T-cell (primary cell): ENCODE measurements at places on chromosomes 12 and 14. TPM values are rescaled to one million over a fixed set of nuclear protein-coding genes. Genes with fewer than 3 reads are reported as not detected.

DNA sequence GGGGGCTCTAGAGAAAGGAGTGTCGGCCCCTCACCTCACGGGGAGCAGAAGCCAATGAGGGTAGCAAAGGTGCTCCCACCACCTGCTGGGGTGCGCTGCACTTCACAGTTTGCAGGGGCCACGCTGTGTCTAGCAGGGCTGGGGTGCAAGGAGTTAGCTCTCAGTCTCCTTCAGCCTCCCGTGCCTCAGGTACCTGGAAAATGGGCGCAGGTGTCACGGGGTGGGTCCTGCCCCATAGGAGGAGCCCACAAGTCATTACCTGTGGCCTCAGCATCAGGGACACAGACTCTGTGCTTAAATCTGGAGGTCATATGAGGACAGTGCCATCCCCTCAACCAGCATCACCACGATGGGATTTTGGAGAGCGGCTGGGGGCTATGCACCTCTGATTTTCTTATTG lies 326.7 kb downstream of the ADGRD1 start:
- no peak for DNase-seq
- no peaks in the 10 kb centered on the region for H3K27me3 ChIP-seq
- no peak overlapping the region for H3K27ac ChIP-seq
- H3K4me1 ChIP-seq, result no peaks in the 10 kb centered on the region

DNA sequence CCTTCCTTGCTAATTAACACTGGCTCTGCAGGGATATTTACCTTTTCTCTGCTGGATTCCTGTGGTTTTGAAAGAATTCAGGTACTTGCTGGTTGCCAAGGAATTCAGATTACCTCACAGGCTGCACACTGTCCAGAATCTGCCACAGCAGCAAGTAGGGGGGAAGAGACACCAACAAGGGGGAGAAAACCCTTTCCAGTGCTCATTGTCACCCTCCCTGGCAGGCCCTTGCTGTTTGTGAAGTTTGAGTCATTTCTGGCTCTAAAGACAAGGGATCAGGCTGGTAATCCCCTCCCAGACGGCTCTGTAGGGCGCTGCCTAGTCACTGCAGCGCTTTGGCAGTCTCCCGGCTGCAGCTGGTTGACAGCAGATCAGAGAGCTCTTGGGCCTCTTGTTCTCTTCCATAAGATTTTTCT lies 50.8 kb downstream of the TTLL5 start:
- H3K36me3 ChIP-seq, result peaks cover 8% of the 10 kb centered on the region
- no peak overlapping the region for H3K27ac ChIP-seq
- H3K4me1 ChIP-seq, result no peaks in the 10 kb centered on the region

DNA sequence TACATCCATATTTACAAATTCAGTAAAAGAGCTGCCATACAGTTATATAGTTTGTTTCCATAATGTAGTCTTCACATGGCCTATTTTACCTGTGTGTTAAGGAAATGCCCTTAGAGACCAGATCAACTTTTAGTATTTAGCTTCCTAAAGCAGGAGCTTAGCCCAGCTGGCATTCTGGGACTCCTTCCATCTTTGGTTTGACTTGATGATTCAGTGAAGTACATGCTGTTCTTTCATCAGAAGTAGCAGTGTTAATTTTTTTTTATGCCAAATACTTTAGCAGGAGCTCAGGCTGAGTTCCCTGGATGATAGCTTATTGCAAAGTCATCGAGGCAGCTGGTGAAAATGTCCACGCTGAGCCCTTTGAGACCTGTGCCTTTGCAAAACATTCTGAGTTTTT lies 101.0 kb downstream of the FOXG1 start:
- H3K4me3 ChIP-seq, result no peak overlapping the region
- no peak overlapping the region for H3K27ac ChIP-seq
- H3K4me1 ChIP-seq, result no peaks in the 10 kb centered on the region
- H3K27me3 ChIP-seq, result no peaks in the 10 kb centered on the region
- DNase-seq, result no peak

GRCh38 chr14:87908550-87908949 lies 84.4 kb downstream of the GALC start:
- no peaks in the 10 kb centered on the region for H3K27me3 ChIP-seq
- no peak overlapping the region for H3K27ac ChIP-seq
- DNase-seq, result no peak
- no peak overlapping the region for H3K4me3 ChIP-seq
- no peaks in the 10 kb centered on the region for H3K4me1 ChIP-seq

DNA sequence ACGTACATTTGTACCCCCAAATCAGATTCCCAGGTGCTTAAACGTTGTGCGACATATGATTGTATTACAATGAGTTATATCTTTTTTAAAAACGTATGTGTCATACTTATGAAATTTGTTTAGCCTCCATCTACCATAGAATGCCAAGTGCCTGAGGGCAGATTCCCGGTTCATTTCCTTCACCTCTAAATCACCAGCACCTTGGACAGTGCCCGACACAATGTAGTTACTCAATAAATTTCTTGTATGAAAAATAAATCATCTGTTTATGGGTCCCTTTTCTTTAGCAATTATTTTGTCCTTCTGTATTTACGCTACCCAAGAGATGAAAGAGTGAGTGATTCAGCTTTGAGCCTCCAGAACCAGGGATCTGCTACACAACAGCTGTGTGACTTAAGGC lies 157.4 kb downstream of the TBX5 start:
- no peak overlapping the region for H3K27ac ChIP-seq
- H3K4me1 ChIP-seq, result no peaks in the 10 kb centered on the region
- H3K36me3 ChIP-seq, result no peaks in the 10 kb centered on the region

DNA sequence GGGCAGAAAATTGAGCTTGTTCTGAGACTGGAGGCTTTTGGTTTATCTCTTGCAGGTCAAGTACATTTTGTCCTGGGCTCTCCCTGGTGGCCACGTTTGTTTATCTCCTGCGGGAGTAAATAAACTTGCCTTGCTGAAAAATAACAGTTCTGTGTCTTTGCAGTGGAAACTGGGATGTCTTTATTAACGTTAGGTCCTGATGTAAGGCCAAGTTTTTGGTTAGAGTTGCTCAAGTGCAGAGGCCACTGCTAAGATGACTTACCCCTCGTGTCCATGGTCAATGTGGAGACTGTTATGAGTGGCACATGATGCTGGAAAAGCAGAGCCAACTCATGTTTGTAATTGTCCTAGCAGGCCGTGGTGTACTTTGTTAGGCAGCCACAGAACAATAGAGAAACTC lies 3.8 kb downstream of the PTPN11 start:
- H3K36me3 ChIP-seq, result no peaks in the 10 kb centered on the region
- peaks cover 8% of the 10 kb centered on the region for H3K4me1 ChIP-seq
- DNase-seq, result no peak
- no peak overlapping the region for H3K27ac ChIP-seq
- H3K4me3 ChIP-seq, result no peak overlapping the region
- H3K27me3 ChIP-seq, result no peaks in the 10 kb centered on the region

DNA sequence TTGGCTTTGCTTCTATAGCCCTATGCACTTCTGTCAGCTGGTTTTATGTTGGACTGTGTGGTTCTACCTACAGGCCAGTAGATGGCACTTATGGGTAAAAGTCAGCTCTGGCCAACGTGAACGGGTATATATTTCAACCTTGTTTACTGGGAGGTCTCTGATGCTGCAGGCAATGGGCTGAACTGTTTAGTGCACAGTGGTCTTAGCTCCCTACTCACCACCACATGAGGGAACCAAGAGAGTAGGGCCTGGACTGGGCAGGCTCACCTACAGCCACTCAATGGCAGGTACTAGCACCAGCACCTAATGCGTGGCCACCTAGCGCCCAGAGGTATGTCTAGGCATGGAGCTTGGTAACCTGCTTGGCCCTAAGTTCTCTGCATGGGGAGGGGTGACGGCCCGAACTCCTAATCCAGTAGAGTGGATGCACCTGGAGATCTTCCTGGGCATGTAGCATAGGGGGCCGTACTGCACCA lies 481.8 kb downstream of the TMEM117 start:
- H3K4me1 ChIP-seq, result no peaks in the 10 kb centered on the region
- no peaks in the 10 kb centered on the region for H3K36me3 ChIP-seq
- no peak overlapping the region for H3K27ac ChIP-seq
- DNase-seq, result no peak

DNA sequence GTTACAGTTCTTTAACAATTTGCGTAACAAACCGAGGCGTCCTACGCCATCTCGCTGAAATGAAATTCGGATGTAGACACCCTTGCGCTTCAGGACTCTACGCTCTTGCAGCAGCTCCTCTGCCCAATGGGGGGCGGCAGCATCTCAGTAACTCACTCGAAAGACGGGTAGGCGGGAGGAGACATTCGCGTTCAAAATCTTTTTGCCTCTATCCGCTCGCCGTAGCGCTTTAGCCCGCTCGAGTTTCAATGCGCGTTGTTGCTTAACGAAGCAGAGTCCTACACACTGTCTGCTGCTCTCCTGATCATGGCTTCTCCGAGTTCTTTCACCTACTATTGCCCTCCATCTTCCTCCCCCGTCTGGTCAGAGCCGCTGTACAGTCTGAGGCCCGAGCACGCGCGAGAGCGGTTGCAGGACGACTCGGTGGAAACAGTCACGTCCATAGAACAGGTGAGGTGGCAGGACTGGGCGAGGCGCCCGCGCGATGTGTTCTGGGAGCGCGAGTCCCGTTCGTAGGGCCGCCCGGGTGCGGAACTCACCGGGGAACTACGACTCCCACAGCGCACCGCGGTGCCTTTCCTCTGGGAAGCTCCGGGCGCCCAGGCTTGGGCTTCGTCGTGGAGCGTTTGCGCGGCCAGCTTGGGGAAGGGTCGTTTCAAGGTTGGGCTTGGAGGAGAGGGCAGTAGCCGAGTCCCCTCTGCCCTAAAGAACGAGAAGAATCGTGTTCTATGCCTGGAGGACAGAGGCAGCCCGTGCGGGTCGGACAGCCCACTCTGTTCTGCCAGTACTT lies at the start of gene FNTB:
Gene FNTB (plus strand): TSS at position 248 of the 790 bp plus-strand sequence. CDS start 59 bp downstream, at position 307.
- H3K36me3 ChIP-seq, result no peaks in the 10 kb centered on the region
- H3K4me3 ChIP-seq, result peak within 1 kb of the TSS; percentile 65
- H3K4me1 ChIP-seq, result peaks cover 33% of the 10 kb centered on the region

- no peak overlapping the region for H3K27ac ChIP-seq
- no peaks in the 10 kb centered on the region for H3K27me3 ChIP-seq
- H3K4me1 ChIP-seq, result no peaks in the 10 kb centered on the region
- no peaks in the 10 kb centered on the region for H3K36me3 ChIP-seq
- H3K4me3 ChIP-seq, result no peak overlapping the region
Measured at GRCh38 chr12:101845137-101845711, 14.5 kb upstream of the GNPTAB start.

- peaks cover 99% of the 10 kb centered on the region for H3K4me1 ChIP-seq
- H3K27ac ChIP-seq, result peak overlapping the region; percentile 73
- no peaks in the 10 kb centered on the region for H3K27me3 ChIP-seq
Measured at GRCh38 chr14:99199846-99200653, 71.9 kb downstream of the BCL11B start.

- no peaks in the 10 kb centered on the region for H3K36me3 ChIP-seq
- H3K27ac ChIP-seq, result no peak overlapping the region
- H3K4me1 ChIP-seq, result no peaks in the 10 kb centered on the region
- no peak for DNase-seq
- H3K27me3 ChIP-seq, result no peaks in the 10 kb centered on the region
Measured at GRCh38 chr12:90244232-90244631, 535.6 kb upstream of the ATP2B1 start.

DNA sequence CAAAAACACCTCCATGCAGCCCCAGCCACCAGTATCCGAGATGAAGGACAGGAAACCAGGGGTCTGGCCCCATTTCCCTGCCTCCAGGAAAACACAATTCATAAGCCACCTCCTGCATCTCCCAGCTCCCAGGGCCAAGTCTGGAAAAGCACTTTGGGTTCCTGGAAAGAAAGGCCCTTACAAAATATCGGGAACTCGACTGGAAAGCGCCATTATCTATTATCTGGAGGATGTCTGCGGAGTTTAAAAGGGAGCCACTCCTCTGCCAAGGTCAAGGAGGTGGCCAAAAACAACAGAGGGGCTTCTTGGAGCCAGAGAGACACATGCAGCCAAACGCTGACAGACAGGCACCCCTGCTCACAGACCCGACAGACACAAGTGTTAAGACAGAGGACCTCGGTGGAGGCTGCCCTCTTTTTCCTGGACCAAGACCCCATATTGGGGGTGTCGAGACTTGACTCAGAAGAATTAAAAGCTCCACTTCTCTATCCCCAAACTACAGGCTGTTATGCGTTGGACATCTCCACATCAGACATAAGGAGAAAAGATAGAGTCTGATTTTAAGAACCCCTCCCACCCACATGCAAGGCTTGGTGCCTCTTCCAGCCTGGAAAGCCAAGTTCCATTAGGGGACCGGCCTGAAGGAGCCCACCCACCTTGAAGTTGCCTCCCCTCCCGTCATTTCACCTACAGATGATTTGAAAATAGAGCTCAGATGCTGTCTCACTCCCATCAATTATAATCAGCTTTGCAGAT lies 9.6 kb downstream of the ACTN1 start:
- H3K27me3 ChIP-seq, result no peaks in the 10 kb centered on the region
- H3K27ac ChIP-seq, result peak overlapping the region; percentile 84

DNA sequence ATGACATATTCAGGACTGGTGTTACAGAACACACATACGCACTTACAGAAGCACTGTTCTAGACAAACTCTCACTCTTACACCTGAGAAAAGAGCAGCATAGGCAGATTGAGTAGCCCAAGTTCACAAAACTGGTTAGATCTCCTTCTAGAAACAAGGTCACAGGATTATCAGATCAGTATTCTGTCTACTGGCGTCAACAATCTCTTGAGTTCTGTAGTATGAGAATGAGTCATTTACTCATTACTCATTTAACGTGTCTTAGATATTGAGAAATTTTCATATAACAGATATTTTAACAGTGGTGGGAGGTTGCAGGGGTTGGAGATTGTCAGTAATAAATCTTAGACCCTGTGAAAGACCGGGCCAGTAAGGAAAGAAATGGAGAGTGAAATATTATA lies 2.8 kb upstream of the TSPAN8 start:
- H3K4me1 ChIP-seq, result no peaks in the 10 kb centered on the region
- no peak overlapping the region for H3K4me3 ChIP-seq
- no peaks in the 10 kb centered on the region for H3K36me3 ChIP-seq
- no peak for DNase-seq
- H3K27me3 ChIP-seq, result no peaks in the 10 kb centered on the region

DNA sequence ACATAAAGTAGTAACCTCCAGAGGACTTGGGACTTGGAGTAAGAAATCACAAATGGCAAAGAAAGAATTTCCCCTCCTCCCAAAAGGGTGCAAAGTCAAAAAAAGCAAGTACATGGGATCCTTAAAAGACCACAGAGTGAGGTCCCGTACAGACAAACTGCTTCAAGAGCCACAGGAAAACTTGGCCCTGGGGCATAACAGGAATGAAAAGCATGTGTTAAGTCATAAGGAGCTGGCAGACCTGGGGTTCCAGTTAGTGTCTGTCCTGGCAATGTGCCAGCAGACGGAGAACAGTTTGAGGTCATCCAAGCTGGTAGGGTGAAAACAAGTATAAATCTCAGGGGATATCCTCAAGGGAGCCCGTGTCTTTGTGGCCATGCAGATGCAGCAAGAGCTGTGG lies 73.2 kb downstream of the HSD17B6 start:
- no peaks in the 10 kb centered on the region for H3K36me3 ChIP-seq
- H3K27ac ChIP-seq, result no peak overlapping the region
- no peak overlapping the region for H3K4me3 ChIP-seq
- no peak for DNase-seq

FIGNL2 gene
- total RNA-seq, result 2.0 TPM

LMNTD1 gene
- total RNA-seq, result not detected

TAS2R46 gene
- total RNA-seq, result 2.7 TPM
